Activated CD4-positive, CD25-positive, alpha-beta regulatory T cell treated with anti-CD3 and anti-CD28 coated beads, Interleukin-2, amount 50 U/mL, for 72 hours (primary cell): ENCODE measurements at places on chromosomes 4 and X.

- no peak for DNase-seq
These were observed 3.8 kb downstream of the FGF16 start for GRCh38 chrX:77450996-77451395.

GRCh38 chr4:1099270-1099669 is 14.1 kb downstream of the RNF212 start:
- no peak for DNase-seq

GRCh38 chr4:181468451-181468850 is 774.8 kb upstream of the TENM3 start:
- no peak for DNase-seq

GRCh38 chr4:26288355-26288909 is 32.4 kb upstream of the RBPJ start:
- DNase-seq = no peak

DNA sequence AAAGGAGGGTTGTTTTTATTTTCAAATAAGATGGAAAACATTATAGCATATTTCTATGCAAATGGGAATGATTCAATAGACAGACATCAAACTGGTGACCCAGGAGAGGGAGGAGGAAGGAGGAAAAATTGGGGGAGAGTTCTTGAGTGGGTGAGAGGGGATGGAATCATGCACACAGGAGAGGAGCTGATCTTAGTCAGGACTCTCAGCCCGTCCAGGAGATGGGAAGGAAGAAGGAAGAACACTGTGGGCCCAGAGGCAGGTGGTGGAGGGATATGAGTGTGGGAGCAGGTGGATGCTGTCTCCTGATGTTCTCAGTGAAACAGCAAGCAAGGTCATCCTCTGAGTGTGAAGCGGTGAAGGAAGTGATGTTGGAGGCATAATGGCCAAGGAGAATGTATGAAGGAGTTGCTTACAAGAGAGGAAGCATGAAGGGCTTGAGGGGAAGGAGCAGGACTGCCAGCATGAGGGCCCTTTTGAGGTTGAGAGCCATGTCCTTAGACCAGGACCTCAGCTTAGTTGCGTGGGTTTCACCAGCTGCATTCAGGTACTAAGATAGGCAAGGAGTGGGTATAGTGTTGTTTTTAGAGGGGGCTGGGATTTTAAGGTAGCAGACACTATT is 161.7 kb upstream of the NAP1L5 start:
- DNase-seq = no peak
